GOT3 (cell line): ENCODE measurements at places on chromosomes 5 and 9.

- no peak for DNase-seq
Measured at GRCh38 chr9:573691-574410, 267.6 kb upstream of the DMRT1 start.

- DNase-seq: no peak
Measured at GRCh38 chr5:71836559-71837112, 117.6 kb downstream of the CARTPT start.

DNA sequence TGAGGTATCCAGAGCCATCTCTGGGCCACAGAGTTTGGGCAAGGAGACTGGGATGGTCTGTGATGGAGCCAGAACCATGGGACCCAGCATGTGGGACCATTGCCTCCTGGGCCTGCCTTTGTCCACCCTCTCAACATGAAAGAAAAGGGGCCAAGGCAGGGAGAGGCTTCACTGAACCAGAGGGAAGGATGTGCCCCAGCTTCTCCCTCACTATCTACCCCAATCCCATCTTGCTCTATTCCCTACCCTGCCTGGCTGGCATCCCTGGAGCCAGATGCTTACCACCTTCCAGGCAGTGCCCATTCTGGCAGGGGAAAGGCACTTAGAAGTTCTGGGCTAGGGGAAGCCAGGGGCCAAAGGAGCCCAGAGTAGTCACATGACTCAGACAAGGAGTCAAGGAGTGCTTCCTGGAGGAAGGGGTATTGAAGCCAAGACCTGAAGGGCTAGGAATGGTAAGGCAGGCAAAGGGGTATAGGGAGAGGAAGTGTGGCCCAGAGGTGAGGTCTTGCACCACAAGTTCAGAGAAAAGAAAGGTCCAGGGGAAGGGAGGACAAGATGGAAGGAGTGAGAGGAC, 9.8 kb downstream of the PDLIM4 start:
- no peak for DNase-seq

DNA sequence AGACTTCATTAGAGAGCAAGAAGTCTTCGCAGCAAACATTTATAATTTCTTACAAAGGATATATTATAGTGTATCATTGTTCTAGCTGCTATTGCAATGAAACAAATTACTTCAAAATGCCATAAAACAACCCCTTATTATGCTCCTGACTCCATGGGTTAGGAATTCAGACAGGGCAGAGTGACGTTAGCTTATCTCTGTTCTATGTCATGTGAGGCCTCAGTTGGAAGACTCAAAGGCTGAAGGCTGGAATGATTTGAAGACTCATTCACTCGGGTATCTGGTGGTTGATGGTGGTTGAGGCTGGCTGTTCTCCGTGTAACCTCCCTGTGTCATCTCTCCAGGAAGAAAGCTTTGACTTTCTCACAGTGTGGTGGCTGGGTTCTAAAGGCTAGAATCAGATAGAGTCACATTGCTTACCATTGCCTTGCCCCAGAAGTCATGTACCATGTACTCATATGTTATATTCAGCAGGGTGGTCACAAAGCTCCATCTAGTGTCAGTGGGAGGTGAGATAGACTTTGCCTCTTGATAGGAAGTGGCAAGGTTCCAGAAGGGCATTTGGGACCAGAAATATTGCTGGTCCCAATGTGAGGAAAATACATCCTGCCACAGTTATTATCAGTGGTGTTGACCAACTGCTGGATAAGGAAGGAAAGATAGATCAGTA, 226.9 kb downstream of the TMEM38B start:
- no peak for DNase-seq

DNA sequence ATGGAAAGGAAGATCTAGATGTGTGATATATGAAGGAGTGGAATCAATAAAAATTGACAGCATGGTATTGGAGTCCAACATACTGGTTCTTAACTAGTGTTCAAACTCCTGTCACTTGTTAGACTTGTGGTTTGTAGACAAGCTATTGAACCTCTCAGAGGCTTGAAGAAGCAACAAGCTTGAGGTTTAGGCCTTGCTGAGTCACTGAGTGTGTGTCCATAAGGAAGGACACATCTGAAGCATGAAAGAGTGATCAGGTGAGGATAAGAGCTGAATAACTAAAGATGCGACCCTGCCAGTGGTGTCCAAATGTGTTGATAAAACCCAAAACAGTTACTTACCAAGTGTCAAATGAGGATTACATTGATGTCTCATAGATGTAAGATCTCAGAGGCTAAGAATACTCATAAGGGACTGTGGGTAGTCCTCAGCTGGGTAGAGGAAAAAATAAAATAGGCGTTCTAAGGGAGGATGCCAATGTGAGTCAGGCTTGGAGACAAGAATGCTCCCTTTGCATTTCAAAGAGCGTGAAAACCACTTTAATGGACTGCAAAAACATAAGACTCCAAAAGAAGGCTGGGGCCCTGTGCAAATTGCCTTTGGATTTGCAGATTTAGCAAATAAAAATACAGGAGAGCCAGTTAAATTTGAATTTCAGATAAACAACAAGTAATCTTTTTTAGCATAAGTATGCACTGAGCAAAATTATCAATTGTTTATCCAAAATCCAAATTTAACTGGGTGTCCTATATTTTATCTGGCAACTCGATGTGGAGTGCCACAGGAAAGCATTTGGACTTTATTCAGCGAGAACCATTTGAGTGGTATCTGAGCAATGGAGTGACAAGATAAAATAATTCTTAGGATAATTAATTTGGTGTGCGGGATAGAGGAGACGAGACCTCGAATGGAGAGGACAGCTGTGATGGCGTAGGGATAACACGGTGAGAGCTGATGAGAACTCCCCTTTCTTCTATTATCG, 757.3 kb upstream of the WWC1 start:
- DNase-seq: no peak

DNA sequence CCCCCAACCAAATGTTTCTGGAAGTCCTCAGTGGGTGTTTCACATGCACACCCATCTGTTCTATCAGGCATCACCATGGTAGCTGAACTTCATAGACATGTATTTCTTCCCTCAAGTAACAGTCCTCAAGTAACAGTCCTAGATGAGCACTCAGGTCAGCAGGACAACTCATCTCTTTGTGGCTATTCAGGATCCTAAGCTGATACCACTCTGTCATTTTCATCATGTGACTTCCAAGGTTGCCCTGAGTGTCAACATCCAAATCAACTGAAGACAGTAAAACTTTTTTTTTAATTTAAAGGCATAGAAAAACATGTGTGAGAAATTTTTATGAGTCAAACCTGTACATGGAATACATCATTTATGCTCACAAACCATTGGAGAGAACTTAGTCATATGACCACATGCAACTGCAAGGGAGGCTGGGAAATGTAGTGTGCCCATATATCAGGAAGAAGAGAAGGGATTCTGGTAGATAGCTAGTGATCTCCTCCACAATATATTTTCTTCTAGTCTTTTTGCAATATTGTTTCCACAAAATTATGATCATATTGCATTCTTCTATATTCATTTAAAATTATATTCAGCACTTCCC, 64.2 kb upstream of the FST start:
- no peak for DNase-seq

GRCh38 chr5:56433039-56433617, 200.0 kb upstream of the ANKRD55 start:
- no peak for DNase-seq
